ENCODE measurements at places on chromosomes 7 and 10. TPM values are rescaled to one million over a fixed set of nuclear protein-coding genes. Genes with fewer than 3 reads are reported as not detected.

DNA sequence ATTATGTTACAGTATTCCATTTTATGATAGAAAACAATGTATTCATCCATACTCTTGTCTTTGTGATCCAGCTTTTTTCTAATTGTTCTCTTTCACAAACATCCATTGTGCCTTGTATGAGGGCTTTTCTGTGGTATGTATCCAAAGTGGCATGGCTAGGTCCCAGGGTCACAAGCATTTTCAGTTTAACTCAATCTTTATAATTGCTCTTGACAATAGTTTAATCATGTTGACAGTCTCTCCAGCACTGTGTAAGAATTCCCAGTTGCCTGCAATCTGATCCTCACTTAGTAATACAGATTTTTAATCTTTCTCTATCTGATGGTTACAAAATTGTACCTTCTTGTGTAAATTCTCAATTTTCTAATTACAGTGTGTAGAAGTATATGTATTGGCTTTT, 533.4 kb downstream of the NEBL start:
- no peak for DNase-seq

DNA sequence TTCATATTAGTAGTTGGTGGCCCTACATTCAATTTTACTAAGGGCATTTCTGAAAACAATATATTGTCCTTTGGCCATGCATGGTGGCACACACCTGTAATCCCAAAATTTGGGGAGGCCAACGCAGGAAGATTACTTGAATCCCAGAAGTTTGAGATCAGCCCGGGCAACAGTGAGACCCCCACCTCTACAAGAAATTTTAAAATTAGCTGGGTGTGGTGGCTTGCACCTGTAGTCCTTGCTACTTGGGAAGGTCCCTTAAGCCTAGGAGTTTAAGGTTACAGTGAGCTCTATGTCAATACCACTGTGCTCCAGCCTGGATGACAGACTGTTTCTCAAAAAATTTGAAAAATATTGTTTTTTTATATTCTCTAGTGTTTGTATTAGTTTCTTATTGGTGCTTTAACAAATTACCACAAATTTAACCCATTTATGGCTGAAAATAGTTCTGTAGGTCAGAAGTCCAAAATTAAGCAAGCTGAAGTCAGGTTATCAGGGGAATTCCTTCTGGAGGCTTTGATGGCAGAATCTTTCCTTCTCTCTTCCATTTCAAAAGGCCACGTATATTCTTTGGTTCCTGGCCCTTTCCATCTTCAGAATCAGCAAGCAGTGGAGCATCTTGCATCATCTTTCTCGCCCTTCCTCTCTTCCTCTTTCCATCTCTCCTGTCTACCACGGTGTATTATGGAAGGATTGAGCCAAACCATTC, 12.4 kb downstream of the CBX3 start:
- DNase-seq, result no peak

DNA sequence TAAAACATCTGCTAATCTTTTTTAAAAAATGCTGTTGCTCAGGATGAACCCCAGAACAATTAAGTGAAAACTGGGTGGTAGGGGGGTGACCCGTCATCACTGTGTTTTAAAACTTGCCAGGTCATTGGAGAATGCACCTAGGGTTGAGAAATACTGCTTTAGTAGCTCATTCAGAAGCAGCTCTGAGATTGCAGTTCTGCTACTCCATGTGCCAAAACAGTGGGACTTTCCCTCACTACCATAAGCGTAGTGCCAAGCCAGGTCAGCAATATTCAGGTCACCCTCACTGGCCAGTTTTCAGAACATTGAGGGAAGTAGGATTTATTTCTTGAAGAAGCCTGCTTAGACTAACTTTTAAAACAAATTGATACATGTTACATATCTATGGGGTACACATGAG, 5.2 kb downstream of the STEAP2 start:
- no peak for DNase-seq

GHRHR gene
- not detected for total RNA-seq

DNA sequence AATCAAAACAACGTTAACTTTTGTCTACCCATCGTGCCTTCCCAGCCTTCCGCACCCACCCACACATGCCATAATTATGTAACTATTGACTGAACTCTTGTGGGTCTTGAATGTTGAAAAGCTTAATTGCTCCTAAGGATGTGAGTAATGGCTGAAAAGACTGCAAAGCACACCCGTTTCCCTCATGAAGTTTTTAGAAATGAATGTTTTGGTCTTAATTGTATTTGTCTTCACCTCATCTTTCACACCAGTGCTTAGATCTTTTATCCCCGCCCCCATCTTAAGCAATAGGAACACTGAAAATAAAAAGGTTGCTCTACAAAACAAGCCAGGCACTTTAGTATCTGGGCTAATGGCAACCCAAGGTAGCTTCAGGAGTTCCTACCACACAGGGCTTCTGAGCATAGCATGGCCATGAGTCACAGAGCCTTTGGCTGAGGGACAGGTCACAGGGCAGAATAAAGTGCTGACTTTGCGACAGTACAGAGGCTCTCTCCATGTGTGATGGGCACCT, 690.5 kb downstream of the PARD3 start:
- peak; percentile 82 for DNase-seq

HECW1 gene
- total RNA-seq, result not detected

DNA sequence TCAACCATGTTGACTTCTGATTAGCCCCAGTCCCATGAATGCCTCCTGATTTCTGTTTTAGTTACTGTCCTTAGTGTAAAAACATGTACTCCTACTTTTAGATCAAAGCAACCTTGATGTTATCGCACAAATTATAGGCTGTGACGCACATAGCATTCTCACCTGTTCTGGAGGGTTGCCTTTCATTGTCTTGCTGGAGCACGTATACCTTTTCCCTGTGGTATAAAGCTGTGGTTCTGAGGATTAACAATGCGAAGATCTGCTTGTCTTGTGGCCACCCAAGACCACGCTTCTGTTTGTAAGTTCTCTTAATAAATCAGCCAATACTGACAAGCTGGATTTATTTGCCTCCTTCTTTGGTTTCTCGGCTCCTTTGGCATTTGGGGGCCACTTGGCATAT, 30.1 kb upstream of the GLCCI1 start:
- DNase-seq, result no peak

GRCh38 chr7:88835147-88835728, 39.7 kb upstream of the TEX47 start:
- no peak for DNase-seq

SLC26A4 gene
- 0.43 TPM for total RNA-seq

GIMAP6 gene
- total RNA-seq, result not detected

DNA sequence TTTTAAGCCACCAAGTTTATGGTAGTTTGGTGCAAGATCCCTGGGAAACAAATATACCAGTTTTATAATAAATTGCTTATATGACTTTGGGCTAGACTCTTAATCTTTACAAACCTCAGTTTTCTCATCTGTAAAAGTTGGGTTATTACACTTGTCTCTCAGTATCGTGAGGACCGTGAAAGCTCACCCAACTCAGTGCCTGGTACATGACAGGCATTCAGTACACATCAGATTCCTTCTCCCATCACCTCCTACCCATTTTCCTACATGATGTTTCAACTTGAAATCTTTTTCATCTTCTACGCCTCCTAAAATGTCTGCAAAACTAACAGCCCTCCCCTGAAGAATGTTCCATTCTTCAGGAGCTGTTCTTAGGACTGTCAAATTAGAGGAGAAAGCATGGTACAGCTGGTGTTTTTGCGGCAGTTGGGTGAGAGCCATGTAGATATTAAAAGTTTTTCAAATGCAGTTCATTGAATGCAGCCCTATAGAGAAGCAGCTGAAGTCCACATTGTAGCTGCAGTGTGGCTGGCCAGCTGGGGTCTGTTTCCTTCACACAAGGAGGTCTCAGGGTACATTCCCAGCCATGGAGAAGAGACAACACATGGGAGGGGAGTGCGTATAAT, 812.8 kb downstream of the LRMDA start:
- DNase-seq, result no peak

DNA sequence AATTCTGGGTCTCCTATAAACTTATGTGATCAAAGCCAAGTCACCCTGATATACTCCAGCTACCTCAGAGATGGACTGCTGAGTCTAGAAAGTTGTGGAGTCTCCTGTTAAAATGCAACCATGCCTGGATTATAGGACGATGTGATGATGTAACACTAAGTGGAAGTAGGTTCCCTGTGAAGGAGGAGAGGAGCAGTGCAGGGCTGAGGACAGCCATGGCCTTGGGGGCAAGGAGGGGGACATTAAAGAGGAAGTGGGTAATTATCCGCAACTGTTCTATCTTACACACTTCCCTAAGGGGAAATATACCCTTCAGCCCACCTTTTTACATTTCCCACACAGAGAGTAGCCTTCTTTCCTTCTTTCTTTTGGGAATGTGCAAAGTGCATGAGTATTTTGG, 63.8 kb downstream of the MTPN start:
- DNase-seq, result no peak

SP8 gene
- not detected for total RNA-seq

DNA sequence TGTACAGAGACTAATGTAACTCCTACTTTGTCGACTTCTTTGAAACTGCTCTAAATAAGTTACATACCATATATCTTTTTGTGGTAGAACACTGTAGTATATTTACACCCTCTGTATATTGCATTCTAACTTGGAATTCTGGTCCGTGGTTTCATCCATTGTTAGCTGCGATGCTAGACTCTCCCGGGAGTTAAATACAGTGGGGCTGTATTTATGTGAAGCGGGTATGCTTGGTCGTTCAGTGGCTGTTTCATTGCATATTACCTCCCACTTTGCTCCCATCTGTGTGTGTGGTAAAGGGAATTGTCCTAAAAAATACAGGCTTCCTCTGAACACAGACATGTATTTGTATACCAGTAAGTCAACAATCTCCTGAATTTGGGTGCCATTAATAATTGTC, 231.1 kb downstream of the SLC25A13 start:
- no peak for DNase-seq

TMEM196 gene
- not detected for total RNA-seq

DNA sequence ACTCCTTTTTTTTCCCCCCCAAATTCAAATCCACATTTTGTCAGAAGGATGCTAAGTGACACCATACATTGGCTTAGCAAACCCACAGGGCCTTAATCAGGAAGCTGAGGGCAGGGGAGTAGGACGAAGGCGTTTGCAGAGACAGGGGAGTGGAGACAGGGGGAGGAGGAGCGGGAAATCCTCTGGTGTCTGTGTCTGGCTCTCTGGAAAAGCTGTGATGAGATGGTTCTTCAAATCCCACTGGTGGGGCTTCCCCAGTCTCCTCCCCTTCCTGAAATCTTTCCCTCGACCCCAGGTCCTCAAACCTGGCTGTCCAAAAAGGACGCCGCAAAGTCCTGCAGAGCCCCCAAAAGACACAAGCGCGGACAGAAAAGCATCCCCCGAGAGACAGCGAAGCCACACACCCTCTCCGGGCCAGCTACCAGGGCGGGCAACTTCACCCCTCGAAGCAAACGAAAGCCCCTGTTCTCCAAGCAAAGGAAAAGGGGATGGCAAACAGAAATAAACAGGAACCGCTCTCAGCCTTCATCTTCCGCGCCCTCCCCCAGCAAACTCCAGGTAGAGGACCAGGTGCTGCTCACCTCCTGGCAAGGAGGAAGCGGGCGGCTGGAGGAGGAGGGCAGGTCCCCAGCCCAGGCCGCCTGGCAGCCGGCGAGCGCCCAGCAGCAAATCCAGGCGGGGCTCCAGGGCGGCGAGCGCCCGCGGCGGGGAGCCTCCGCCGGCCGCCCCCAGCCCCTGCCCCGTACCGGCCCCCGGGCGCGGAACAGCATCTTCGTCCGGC, 520 bp downstream of the ELAPOR2 start:
- DNase-seq, result no peak

Data from epithelial cell of proximal tubule (primary cell).